ENCODE measurements at places on chromosomes 16 and 17.
A peak's percentile ranks its signal among the peaks of the same experiment; 100 is the strongest.

GRCh38 chr17:57502811-57503241, 242.3 kb downstream of the CCDC182 start:
- DNase-seq: no peak

DNA sequence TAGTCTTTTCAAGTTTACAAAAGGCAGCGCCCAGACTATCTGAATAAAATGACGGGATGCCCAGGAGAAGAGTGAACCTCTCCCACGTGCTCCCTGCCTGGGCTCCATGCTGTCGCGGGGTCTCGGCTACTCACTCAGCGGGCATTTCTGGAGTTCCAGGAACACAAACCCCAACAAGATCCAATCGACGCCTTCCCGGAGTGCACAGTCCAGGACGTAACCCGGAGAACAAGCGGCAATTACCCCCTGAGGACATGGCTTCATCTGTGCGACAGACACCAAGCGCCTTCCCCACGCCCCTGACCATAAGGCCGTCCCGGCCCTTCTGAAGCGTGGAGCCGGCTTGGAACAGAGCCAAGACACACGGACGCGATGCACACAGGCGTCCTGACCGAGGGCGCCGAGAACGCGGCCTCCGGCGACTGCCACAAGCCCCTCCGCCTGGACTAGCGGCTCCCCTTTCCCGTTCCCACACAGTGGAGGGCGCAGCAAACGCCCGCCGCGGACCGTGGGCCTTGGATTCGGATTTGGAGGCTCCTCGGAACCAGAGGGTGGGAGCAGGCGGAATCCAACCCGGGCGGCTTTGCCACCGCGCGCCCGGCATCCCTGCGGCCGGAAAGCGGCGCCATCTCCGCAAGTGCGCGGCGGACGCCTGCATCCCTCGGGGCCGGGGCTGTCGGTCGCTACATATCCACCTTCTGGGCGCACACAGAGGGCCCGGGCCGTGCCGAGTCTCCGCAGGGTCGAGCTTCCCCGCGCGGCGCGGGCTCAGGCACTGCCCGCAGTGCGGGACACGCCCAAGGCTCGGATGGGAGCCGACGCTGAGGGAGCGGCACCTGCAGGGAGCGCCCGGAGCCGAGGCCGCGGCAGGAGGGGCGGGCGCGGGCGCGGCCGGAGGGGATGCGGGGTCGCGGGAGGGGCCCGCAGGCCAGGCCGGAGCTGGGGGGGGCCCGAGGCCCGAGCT, 725 bp downstream of the ABCA3 start:
- DNase-seq: no peak

GRCh38 chr17:50527155-50527762, 5.3 kb upstream of the EPN3 start:
- peak; percentile 8 for DNase-seq

GRCh38 chr16:82783933-82784572, 157.3 kb downstream of the CDH13 start:
- DNase-seq: peak; percentile 49

GRCh38 chr17:67605256-67605912, 112.4 kb upstream of the NOL11 start:
- no peak for DNase-seq

- peak; percentile 24 for DNase-seq
Observed at GRCh38 chr17:78596871-78597764, 19.9 kb upstream of the DNAH17 start.

DNA sequence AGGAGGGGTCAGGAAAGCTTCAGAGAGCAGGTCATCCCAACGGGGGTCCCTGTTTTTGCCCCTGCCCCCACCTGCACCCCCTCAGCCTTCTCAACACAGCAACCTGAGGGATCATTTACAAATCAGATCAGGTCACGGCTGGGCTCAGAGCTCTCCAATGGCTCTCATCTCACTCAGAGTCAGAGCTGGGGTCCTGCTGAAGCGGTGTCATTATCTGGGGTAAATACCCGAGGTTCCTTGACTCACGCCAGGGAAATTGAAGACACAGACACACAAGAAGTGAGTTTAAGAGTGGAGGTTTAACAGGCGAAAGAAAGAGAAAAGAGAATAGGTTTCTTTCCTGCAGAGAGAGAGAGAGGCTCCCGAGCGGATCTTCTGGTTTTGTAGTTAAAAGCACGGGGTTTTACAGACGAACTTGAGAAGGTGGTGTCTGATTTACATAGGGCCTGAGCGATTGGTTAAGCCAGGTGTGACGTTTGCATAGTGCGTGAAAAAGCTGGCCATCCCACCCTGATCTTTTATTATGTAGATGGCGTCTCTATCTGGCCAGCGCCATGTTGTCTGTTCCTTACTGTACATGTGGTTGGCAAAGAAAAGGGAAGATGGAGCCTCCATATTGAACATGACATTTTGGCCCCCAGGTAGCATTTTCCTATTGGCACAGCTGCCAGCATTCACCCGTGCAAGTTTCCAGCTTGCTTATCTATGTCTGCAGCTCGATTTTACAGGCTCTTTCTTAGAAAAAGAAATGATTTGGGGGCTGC, 51.4 kb downstream of the WSB1 start:
- no peak for DNase-seq

DNA sequence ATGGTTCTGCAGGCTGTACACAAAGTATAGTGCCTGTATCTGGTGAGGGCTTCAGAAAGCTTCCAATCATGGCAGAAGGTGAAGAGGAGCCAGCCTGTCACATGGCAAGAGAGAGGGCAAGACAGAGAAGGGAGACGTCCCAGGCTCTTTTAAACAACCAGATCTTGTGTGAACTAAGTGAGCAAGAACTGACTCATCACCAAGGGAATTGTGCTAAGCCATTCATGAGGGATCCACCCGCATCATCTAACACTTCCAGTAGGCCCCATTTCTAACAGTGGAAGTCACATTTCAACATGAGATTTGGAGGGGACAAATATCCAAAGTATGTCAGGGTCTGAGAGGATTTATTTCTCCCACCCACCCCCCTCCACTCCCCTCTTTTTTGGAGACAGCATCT, 56.2 kb upstream of the ELAC2 start:
- no peak for DNase-seq

DNA sequence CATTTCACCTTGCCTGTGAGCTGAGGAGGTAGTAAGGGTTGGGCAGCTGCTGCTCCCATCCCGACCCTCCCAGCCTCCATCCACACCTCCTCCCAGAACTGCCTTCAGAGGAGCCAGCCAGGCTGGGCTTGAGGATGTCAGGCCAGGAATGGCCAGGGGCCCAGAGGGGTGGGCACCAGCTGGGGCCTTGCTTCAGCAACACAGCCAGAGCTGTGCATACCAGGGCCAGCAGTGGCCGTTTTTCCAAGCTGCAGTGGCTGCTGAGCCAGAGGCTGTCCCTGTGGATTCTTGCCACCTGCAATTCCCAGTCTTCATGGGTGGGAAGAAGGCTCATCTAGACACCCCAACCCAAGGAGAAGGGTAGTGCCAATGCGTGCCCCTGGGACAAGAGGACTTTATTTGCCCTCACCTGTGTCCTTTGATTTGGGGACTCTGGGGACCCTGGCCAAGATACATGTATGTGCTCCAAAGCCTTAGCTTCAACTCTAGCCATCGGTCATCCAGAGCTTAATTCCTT, 153.4 kb upstream of the SDK2 start:
- DNase-seq: no peak

GRCh38 chr16:74305978-74306784, 9.6 kb downstream of the PSMD7 start:
- DNase-seq: peak; percentile 6

- no peak for DNase-seq
Observed at GRCh38 chr17:8818047-8818446, 18.9 kb upstream of the MFSD6L start.

DNA sequence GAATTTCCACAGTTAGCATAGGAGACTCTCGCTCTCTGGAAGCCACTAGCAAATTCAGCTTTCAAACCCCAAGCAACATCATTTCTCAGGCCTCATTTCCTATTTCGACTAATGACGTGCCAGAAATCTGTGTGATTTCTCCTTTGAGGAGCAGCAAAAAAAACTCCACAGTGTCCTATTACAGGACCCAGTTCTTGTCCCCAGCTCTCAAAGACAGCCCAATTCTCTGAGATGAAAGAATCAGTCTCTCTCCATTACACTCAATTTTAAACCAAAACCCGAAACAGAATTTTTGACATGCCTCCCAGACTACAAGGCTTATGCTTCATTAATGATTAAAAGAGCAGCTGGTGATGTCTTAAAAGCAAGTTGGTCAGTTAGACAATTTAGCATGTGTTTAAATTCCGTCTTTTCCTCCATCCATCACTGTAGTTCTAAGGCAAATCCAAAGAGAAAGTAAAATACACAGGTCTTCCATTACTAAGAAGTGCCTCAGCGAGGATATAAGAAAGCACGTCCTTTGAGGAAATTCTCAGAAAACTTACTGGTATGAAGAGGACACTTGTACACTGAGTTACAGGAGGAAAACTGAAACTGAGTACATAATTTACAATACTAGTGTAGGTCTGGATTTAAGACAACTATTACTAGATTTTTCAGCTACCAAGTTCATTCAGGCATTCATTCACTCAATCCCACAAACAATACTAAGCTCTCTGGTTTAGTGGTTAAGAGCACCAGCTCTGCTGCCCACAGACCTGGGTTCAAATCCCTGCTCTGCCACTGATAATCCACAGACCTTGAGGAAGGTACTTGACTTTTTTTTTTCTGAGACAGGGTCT, 12.5 kb downstream of the TOM1L2 start:
- no peak for DNase-seq

GRCh38 chr16:65271996-65272395, 150.1 kb upstream of the CDH11 start:
- no peak for DNase-seq

DNA sequence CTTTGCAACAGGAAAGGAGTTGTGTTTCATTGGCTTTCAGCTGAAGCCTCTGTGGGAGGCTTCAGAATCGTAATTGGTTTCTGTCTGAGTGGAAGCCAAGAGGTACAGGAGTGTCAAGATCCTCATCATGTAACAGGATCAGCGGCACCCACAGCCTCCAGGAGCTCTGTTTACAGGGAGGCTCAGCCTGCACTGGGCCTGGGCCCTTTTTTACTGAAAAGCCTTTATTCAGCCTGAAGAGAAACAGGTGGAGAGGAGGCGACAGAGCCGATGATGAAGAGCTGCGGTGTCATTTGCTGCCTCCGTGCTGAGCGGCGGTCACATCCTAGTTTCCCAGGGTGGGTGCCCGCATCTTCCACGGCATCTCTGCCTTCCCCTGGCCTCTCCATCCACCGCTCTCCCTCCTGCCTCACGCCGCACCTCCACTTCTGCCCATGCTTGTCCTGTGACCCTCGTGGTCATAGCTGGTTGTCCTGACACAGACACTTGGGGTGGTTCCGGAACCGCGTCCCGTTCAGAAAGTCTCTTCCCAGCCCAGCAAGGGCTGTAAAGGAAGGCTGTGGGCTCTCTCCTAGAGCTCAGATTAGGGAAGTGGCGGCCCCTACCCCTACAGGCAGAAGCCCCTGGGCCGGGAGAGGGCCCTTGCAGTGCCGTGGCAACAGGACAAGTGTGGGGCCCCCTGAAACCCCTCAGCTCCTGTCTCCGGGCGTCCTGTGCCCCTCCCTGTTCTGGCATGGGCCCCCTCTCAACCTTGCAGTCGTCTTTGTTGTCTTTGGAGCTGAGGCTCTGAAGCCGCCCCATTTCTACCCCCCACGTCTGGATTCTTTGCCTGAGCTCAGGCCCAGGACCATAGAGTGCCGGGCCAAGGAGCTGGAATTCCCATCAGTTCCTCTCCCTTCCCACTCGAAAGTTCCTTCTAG, 53.9 kb upstream of the CHMP6 start:
- DNase-seq: no peak

- DNase-seq: peak; percentile 69
Observed at GRCh38 chr17:66200685-66201092, 8.8 kb upstream of the CEP112 start.

DNA sequence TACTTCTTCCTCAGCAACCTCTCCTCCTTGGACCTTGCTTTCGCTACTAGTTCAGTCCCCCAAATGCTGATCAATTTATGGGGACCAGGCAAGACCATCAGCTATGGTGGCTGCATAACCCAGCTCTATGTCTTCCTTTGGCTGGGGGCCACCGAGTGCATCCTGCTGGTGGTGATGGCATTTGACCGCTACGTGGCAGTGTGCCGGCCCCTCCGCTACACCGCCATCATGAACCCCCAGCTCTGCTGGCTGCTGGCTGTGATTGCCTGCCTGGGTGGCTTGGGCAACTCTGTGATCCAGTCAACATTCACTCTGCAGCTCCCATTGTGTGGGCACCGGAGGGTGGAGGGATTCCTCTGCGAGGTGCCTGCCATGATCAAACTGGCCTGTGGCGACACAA, 429 bp downstream of the OR2C1 start:
- no peak for DNase-seq

DNA sequence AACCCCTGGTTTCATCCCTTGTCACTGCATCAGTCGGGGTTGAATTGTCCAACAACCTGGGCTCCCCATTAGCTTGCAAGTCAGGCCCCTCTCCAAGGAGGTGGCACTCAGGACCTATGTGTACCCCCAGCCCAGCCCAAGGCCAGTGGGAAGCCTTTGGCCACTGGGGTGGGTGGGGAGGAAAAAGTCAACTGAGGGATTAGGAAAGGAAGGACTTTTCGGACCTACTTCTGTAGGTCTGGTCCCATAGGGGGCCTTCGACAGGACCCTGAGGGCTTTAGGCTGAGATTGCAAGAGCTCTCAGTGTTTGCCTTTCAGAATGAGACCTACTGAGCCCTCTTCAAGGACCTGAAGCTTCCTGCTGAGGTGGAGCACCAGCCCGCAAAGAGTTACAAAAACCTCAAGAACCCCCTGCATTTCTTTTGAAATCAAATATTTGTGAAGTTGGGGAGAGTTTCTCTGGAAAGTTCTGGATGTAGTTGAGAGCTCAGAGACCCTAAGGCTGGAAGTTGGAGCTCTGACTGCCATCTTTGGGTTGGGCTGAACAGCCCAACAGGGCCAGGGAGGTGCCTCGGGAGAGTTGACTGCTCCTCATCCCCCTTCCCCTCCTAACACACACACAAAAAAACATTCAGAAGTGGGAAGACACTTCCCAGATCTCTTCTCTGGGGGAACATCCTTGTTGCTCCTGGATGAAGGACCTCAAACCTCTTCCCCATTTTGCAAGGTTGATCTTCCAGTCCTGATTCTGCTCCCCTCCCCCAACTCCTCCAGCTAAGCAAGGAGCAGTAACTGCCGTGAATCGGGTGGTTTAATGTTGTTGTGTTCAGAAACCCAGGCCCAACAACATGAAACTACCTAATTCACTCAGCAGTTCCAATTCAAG, 5.8 kb upstream of the HOXB9 start:
- no peak for DNase-seq

- no peak for DNase-seq
Observed at GRCh38 chr16:3234543-3234856, 458 bp downstream of the ZNF200 start.

GRCh38 chr16:30077656-30078055, 1.9 kb downstream of the PPP4C start:
- DNase-seq: no peak

GRCh38 chr16:57503366-57503765, 17.1 kb upstream of the DOK4 start:
- DNase-seq: no peak

DNA sequence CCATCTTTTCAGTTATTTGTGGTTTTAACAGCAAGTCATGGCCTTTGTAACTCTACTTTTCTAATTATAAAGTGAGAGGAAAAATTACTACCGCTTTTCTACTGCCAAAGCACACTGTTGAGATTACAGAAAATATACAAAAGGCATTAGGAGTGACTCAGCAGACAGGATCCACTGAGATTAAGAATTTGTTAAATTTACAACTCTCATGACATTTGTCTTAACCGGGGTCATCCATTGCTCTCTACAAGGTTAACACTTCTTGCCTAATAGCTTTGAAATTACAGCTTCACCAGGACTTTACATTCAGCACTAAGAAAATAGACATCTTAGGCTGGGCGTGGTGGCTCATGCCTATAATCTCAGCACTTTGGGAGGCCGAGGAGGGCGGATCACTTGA, 93.4 kb downstream of the SSH2 start:
- peak; percentile 95 for DNase-seq

- peak; percentile 58 for DNase-seq
Observed at GRCh38 chr17:58224315-58224714, 5.3 kb upstream of the MKS1 start.
